ENCODE measurements at places on chromosomes 7 and 10.
A peak's percentile ranks its signal among the peaks of the same experiment; 100 is the strongest.

DNA sequence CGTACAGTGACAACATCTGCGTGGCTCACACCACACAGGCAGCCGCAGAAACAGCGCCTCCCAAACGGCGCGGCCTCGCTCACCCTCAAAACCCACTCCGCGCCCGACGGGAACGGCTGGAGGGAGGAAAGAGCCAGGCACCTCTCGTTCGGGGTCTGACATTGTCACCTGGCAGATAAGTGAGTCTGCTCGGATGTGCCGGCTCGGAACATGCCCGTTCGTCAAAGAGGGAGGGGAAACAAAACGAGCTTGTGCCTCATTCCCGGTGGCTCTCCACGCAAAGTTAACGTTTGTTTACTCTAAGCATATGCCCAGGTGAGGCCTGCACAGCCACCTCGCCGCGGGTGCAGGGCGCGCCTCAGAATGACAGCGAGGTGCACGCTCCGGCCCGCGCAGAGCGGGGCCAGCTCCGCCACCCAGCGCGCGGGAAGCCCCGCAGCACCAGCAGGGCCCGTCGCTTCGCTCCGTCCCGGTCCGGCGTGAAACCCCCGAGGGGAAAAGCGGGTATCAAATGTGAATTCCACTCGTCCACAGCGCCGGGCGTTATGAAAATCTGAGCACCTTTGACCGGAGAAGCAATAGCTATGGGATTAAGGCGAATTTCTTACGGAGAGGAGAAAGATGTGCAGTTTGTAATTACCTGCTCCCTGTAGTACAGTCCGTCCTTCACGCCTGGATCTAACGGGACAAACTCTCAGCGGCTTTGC lies 13.1 kb downstream of the CNPY1 start:
- peak; percentile 6 for DNase-seq

GRCh38 chr10:6995831-6996230 lies 415.0 kb downstream of the SFMBT2 start:
- no peak for DNase-seq

DNA sequence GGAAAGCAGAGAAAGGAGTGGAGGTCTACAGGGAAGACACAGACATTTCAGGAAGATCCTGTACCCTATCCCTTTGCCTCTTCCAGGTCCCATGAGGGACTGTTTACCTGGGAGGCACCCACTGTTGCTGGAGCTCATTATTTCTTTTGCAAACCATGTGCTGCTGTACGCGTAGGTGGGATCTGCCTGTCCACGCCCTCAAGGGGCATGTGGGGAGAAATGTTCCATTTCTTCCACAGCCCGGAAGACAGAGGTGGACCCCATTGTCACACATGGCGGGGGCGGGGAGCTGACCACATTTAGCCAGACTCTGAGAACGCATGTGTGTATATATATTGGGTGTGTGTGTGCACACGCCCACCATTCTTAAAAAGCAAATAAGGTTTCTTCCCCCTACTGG lies 2.0 kb downstream of the PLXNA4 start:
- no peak for DNase-seq

- DNase-seq, result no peak
These were observed 17.6 kb downstream of the NT5C3A start for GRCh38 chr7:33044986-33045385.

DNA sequence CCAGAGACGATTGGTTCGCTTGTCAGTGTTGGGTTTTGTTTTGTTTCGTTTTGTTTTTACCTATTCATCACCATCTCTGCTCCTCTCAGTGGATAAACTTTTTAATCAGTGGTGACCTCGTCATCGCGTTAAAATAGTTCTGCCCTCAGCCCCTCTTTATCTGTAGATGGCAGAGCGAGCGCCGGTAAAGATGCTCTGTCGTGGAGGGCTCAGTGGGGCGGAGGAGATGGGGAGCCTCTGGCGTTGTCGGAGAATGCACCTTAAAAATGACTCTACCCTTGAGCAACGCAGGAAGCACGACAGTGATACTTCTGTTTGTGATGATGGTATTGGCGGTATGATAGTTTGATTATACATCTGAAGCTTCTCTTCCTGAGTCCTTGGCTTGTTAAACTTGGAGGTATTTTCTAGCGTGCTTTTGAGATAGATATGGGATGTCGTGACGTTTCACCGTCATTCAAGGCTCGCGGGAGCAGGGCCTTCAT lies 554 bp downstream of the CSGALNACT2 start:
- DNase-seq, result peak; percentile 30

GRCh38 chr10:96468845-96469244 lies 44.9 kb downstream of the TLL2 start:
- no peak for DNase-seq

DNA sequence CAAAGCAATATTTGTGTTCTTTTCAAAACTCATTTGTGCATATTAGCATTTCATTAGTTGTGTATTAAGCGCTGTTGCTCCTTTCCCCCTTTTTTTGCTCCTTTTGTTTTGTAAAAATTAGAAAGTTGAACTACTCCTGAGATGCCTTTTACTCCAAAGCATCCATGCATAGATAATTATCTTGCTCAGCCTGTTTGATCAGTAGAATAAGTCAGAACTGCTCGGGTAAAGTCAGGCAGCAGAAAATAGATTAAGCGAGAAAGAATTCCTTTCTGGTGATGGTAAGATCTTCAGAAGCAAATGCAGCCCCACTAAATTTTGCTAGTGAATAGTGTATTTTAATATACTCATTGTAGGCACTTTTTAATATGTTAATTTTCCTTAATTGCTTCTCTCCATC lies 227.1 kb downstream of the TEX36 start:
- DNase-seq, result no peak

GRCh38 chr10:5291501-5292195 lies 73.1 kb upstream of the UCN3 start:
- no peak for DNase-seq

GRCh38 chr7:132576721-132577085 lies 433 bp upstream of the PLXNA4 start:
- DNase-seq, result no peak

DNA sequence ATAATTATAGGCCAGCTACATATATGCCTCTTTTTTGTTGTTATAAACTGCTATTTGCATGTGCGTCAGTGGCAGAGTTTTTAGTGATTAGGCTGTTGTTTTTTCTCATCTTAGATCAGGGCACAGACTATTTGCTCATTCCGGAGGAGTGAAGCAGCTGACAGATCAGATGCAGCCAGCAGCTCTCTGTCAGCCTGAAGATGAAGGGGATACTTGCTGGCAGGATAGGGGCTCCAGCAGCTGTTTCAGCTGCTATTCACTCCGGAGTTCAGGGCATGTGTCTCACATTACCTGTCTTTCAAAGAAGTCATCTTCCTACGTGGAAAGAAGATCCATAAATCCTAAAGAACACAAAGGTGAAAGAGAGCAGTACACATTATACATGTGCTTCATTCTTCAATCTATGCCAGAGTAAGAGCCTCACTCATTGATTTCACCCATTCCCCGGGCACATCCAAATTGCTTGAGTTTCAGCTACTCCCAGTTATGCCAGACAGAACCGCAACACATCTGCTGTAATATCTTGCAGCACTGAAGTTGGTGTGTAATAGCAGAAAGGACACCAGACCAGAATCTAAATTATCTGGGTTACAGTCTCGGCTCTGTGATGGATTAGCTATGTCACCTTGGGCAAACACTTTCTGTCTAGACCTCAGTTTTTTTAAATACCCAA lies 182.8 kb upstream of the CHRM2 start:
- DNase-seq, result no peak

- DNase-seq, result no peak
These were observed 1302.3 kb downstream of the XPNPEP1 start for GRCh38 chr10:108620821-108621534.

- no peak for DNase-seq
These were observed 50.5 kb downstream of the MALSU1 start for GRCh38 chr7:23349484-23350157.

GRCh38 chr10:24452030-24452429 lies 243.1 kb downstream of the KIAA1217 start:
- no peak for DNase-seq

DNA sequence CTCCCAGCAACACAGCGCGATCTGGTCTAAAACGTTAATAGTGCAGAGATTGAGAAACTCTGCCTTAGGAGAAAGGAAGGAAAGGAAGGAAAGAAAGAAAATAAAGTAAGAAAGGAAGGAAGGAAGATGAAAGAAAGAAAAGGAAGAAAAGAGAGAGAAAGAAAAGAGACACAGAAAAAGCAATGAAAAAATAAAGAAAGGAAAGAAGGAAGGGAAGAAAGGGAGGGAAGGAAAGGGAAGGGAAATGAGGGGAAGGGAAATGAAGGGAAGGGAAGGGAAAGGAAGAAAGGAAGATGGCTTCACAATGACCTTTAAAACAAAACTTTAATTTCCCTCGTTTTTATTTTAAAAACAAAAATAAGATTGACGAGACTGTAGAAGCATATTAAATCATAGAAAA lies 173.1 kb downstream of the ITGA8 start:
- DNase-seq, result no peak

GRCh38 chr7:104643587-104644217 lies 315.3 kb downstream of the LHFPL3 start:
- peak; percentile 32 for DNase-seq

DNA sequence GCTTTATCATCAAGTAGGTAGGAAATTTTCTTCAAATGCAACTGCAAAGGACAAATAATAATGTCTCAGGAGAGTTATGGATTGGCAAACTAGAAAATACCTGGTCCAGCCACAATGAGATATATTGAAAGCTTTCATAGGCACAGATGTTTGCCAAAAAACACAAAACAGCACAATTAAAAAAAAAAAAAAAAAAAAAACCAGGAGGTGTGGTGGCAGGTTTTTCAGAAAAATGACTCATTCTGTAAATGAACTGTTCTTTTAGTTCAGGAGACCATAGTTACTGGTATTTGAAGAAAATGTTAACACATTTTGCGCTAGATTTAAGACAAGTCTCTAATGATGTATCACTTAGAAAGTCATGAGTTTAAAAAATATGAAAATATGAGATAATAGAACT lies 55.0 kb upstream of the JCAD start:
- DNase-seq, result peak; percentile 38

DNA sequence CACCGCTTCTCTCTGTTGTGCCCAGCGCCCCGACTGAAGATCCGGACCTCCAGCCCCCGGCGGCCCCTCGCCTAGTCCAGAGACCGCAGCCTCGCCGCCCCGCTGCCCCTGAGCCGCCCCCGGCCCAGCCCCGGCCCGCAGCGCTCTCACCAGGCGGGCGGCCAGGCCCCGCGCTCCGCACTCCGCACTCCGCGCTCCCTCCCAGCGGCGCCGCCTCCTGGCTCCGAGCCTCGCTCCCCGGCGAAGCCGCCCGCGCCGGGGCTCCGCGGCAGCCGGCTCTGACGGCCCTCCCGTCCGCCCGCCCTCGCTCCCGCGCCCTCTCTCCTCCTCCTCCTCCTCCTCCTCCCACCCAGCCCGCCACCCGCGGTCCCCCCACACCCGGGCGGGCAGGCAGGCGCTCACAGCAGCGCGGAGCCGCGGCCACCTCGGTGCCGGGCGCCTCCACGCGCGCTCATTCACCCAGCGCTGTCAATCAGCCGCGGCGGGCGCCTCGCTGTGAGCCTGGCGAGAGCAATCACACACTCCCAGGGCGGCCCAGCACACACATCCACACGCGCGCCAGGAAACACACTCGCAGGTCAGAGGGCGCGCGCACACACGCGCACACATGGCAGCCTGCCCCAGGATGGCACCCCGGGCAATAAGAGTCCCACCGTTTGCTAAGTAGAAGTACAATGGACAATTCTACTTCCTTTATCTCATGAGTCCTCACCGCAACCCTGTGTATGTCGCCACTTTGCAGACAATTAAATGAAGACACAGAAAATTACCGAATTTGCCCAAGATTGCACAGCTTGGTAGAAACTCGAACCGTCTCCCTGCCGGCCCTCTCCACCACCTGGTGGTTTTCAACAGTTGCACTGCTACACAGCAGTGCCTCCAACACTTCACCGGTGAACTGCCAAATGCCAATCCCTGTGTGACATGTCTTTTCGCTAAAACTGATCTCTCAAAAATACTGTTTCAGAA lies at the start of gene PRRT4:
Gene PRRT4 (minus strand): TSS at position 280 of the 969 bp plus-strand sequence.
- DNase-seq, result peak; percentile 58

GRCh38 chr10:124515244-124515970 lies 53.8 kb downstream of the LHPP start:
- DNase-seq, result no peak

- no peak for DNase-seq
These were observed 585.8 kb downstream of the GATA3 start for GRCh38 chr10:8640301-8640700.

- no peak for DNase-seq
These were observed 45.1 kb downstream of the BPGM start for GRCh38 chr7:134691546-134692343.

DNA sequence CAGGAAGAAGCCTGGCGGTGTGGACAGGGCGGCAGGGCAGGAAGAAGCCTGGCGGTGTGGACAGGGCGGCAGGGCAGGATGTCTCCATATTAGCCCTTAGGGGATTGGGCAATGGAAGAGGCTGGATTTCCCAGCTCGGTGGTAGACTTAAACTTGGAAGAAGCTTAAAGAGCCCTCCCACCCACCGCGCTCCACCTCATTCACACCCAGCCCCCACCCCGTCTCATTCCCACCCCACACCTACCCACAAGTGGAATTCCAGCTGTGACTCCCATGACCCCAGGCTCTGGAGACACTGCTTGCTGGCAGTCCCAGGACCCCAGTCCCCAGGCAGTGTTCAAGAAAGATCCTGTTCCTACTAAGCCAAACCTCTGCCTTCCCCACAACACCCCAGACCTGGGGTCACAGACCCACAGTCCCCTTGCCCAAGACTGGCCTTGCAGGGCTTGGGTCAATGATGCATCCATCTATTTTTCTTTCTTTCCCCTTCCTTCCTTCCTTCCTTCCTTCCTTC lies 34.0 kb downstream of the SPDYE6 start:
- no peak for DNase-seq

DNA sequence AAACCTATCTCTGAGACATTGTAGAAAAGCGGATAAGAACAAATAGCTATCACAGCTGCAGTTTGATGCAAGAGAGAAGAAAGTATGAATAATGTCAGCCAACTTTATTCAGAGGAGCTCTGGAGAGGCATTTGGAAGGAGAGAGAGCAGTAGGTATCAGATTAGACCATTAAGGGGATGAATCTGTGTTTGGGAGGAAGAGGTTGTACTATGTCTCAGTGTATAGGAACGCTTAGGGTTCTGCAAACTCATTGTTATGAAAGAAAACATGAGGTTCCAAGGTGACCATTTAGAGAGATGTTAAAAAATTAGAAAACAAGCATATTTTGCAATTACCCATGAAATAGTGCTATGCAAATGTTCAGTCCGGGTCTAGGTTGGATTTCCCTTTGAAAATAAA lies 207.5 kb upstream of the GNAI1 start:
- no peak for DNase-seq

DNA sequence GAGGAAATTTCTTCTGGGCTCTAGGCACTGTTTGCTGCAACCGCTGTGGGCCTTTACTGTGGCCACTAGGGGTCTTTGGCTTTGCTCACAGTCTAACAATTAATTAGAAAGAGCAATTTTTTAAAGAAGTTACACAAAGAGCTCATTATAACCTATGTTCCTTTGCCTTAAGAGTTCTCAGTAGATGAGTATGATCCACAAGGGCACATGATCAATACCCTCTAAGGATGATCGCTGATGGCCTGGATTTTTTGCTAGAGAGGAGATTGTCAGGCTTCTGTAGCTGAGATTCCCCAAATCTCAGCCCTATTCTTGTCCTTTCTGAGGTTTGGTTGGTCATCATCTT lies 80.8 kb upstream of the RHOBTB1 start:
- no peak for DNase-seq

- DNase-seq, result peak; percentile 63
These were observed 69.5 kb downstream of the NPSR1 start for GRCh38 chr7:34727464-34727995.
